ENCODE measurements at places on chromosomes 1 and 21.

DNA sequence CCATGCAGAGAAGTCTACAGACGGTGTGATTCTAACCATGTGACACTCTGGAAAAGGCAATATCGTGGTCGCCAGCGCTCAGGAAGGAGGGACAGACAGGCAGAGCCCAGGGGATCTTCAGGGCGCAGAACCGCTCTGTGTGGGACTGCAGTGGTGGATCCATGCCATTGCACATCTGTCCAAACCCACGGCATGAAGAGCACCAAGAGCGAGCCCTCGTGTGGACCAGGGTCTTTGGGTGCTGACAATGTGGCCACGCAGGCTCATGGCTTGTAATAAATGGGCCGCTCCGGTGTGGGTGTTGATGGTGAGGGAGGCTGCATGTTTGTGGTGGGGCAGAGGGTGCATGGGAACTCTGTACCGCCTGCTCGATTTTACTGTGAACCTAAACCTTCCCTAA, 25.3 kb upstream of the POFUT2 start:
- no peak for DNase-seq

- no peak for DNase-seq
These were observed 155.4 kb downstream of the EIF4G3 start for GRCh38 chr1:21021311-21021710.

DNA sequence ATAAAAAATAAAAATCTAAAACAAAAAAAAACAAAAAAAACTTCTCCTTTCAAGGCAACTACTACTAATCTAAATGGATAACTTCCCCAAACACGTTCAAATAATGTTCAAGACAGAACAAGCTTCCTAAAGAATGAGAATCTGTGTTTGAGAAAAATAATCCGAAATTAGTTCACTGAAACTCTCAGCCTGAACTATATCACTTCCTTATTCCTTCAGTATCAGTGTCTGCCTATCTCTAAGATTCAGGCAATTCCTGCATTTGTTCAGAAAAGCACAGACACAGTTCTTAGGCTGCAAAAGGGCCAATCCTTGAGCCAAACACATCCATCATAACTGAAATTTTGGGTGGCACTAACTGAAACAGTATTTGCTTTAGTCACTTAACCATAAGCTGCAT, 22.4 kb downstream of the DSTYK start:
- DNase-seq: no peak

DNA sequence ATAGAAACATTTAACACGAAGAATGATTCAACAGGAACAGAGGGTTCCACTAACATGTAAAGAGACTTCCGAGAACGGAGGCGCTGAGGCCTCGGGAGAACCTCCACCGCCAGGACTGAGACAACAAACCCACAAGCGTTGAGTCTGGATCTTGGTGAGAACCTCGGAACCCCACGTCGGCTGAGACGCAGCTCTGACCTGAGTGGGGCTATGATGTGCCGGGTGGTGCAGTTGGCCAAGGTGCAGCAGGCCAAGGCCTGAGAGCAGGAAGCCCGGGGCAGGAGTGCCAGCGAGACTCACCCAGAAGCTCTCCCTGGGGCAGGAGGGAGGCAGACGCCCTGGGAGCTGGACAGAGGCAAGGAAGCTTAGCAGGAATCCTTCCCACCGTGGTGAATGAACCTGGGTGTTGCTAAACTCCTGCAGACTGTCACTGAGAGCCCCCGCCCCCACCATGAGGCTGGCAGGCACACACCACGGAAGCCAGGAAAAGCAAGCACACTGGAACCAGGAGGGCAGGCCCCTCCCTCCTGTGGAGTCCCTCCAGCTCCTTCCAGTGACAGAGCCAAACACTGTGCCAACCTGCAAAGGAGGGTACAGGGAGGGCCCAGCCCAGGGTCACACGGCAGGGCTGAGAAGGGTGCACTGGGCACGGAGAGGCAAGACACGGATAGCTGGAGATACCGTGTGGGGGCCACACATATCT, 34.8 kb downstream of the WDR4 start:
- no peak for DNase-seq

DNA sequence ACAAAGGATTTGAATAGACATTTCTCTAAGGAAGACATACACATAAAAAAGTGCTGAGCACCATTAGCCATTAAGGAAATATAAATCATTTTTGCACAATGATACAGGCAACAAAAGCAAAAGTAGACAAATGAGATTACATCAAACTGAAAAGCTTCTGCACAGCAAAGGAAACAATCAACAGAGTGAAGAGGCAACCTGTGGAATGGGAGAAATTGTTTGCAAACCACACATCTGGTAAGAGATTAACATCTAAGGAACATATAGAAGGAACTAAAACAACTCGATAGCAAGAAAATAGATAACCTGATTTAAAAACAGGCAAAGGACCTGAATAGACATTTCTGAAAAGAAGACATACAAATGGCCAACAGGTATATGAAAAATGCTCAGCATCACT, 57.5 kb downstream of the ZSCAN20 start:
- no peak for DNase-seq

DNA sequence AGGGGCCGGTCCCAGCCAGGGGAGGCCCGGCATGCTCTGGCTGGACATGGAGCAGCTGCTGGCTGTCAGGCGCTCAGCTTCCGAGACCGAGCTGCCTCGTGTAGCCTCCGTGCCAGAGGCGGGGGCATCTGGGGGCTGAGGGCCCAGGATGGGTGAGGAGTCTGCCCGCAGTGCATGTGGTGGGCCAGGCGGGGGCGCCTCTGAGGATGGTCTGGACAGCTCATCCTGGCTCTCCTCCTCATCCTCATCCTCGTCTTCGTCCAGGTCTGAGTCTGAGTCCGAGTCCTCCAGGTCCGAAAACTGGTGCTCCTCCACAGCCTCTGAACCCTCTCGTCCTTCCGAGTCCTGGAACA, 28.9 kb upstream of the EDN2 start:
- DNase-seq: peak; percentile 9

DNA sequence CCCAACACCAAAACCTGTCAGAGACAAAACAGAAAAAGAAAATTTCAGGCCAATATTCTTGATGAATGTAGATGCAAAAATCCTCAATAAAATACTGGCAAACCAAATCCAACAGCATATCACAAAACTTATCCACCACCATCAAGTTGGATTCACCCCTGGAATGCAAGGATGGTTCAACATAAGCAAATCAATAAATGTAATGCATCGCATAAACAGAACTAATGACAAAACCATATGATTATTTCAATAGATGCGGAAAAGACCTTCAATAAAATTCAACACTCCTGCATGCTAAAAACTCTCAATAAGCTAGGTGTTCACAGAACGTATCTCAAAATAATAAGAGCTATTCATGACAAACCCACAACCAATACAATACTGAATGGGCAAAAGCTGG, 3.8 kb upstream of the OR2L5 start:
- DNase-seq: no peak

DNA sequence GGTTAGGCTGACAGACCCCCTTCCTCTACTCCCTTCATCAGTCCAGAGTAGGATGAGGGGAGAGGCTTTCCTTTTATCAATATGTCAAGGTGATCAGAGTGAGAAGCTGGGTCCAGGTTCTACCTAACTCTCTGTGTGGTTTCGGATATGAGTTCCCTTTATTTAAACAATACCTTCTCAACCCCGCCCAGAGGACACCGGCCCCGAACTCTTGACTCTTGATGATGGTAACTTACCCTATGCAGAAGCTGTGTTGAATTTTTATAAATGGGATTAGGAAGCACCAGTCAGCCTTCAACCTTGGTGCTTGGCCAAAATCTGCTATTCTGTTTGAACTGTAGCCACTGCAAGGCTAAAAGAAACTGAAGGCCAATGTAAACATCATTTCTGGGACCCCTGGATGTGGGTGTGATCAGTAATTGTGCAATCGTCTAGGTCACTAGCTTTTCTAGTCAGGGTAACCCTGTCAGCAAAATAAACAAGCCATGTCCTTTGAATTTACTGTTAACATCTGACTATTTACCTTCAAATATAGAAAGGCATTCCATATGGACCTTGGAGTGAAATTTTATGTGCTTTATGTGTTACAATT, 398.3 kb downstream of the SEC16B start:
- DNase-seq: no peak

DNA sequence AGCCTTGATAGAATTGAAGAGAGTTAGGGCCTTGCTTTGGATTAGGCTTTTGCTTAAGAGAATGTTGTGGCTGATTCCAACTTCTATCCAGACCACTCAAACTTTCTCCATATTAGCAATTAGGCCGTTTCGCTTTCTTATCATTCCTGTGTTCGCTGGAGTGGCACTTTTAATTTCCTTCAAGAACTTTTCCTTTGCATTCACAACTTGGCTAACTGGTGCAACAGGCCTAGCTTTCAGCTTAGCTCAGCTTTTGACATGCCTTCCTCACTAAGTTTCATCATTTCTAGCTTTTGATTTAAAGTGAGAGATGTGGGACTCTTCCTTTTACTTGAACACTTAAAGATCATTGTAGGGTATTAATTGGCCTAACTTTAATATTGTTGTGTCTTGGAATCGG, 183.6 kb upstream of the L1TD1 start:
- DNase-seq: no peak

DNA sequence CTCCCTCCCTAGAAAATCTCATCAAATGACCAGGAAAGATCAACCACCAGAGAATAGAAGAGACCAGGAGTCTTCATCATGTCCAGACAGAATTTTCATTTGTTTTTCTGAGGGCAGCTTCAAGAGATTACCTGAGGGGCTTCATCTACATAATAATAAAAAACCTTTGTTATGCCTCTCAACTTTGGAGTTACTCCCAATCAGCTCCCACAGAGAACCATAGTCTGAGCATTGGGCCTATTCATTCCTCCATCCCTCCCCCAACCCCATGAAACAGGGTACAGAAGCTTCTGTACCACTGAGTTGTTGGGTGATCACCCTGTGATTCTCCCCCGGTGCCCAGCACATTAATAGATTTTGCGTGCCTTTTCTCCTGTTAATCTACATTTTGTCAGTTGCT, 53.3 kb upstream of the PRRC2C start:
- no peak for DNase-seq

- no peak for DNase-seq
These were observed 18.2 kb upstream of the IFI6 start for GRCh38 chr1:27690183-27690582.

- no peak for DNase-seq
These were observed 42.3 kb downstream of the DUSP10 start for GRCh38 chr1:221699577-221699976.

- DNase-seq: peak; percentile 27
These were observed 9.3 kb upstream of the ETS2 start for GRCh38 chr21:38796424-38796823.

DNA sequence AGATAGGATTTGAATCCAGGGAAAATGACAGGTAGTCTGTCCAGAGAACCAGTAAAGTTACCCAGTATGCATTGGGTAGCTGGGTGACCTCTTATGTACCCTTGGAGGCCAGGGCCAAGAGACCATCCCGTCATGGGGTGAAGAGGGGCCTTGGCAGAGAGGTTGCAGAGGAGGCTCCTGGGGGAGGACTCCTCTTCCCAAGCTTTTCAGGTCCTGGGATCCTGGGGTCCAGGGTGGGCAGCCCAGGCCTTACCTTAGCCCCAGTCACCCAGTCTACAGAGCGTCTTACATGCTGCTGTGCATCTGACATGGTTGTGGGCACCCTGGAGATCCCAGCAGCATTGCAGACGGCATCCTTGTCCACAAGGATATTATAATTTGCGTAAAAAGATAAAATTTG, 14.0 kb downstream of the PMF1 start:
- DNase-seq: no peak

GRCh38 chr1:15002325-15002724, 151.2 kb upstream of the TMEM51 start:
- no peak for DNase-seq

- DNase-seq: no peak
These were observed 104.4 kb upstream of the SERBP1 start for GRCh38 chr1:67534627-67535065.

DNA sequence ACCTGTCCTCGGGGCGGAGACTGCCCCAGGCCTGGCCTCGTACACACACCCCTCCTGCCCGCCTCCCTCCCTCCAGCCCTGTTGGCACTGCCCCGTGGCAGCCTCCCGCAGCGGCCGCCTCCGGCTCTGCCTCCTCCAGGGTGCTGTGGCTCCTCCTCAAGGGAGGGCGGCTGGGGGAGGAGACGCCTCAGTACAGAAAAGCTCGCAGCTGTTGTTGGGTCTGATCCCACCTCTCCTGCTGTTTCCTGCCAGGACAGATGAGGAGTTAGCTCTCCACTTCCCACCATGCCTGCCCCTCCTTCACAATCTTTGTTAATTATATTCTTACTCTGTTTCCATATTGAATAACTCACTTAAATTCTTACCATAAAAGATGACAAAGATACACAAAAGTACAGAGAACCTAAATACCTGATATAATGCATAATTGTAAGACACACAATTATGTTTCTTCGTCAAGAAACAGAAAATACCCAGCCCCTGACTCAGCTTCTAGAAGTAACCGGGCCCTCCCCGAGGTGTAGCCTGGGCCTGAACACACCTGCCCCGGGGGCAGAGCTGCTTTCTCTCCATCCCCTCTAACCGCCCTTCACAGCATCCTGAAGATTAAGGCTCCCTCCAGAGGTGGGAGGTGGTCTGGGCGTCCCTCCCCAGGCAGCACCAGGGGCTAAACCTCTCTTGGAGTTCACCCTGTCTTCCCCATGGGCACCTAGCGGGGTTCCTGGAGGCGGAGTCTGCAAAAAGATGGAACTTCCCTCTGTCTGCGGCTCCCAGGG, 30.6 kb upstream of the COL6A1 start:
- no peak for DNase-seq

- no peak for DNase-seq
These were observed 57.9 kb upstream of the SSBP3 start for GRCh38 chr1:54464031-54464476.

- DNase-seq: no peak
These were observed 40.4 kb upstream of the APOBEC4 start for GRCh38 chr1:183693521-183693920.

DNA sequence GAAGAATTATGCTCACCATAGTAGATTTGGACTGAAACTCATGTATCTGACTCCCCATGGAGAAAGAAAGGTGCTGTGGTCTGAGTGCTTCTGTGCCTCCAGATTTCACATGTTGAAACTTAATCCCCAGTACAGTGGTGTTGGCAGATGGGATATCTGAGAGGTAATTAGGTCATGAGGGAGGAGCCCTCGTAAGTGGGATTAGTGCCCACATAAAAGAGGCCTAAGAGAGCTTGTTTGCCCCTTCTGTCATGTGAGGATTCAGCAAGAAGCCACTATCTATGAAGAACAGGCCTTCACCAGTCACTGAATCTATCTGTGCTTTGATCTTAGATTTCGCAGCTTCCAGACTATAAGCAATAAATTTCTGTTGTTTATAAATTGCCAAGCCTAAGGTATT, 150.1 kb downstream of the PLPP3 start:
- no peak for DNase-seq

All from CD4-positive, alpha-beta T cell treated with Interleukin-17A for 4 hours (primary cell).